ENCODE measurements at places on chromosomes 5 and 9.

DNA sequence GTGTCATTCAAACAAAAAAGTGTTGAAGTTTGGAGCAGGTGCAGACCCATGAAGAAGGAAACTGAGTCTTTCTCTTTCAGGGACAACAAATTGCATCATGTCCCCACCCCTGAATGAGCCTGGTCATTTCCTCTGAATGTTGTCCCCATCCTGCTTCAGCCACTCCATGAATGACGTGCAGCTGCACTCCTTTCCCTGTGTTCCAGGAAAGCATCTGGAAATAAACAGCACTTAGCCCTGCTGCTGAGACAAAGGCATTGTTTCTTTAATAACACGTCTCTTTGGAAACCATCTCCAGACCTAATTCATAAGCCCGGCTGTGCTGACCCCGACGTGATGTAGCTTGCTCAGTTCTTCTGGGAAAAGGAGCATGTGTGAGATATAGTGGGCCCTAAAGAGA, 682.3 kb downstream of the BRINP1 start:
- no peak for DNase-seq

DNA sequence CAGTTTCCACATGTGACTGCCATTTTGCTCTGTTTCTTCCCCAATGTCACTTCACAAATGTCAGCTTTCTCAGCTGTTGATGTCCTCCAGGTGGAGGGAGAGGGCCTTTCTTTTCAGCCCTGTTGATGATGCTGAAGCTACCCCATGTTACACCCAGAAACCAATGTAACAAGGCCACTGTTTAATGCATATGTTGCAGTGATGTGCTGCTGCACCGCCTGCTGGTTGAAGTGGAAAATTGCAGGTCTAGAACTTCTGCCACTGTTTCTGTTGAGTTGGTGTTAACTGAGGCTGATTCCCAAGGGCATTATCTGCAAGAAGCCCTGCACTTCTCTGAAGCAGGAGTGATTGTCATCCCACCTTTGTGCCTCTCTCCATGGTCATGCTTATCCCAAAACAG, 428.4 kb downstream of the KDM4C start:
- DNase-seq: no peak

- no peak for DNase-seq
Measured at GRCh38 chr9:25700430-25700829, 22.2 kb upstream of the TUSC1 start.

- DNase-seq: no peak
Measured at GRCh38 chr5:121251954-121252353, 599.7 kb upstream of the FTMT start.

DNA sequence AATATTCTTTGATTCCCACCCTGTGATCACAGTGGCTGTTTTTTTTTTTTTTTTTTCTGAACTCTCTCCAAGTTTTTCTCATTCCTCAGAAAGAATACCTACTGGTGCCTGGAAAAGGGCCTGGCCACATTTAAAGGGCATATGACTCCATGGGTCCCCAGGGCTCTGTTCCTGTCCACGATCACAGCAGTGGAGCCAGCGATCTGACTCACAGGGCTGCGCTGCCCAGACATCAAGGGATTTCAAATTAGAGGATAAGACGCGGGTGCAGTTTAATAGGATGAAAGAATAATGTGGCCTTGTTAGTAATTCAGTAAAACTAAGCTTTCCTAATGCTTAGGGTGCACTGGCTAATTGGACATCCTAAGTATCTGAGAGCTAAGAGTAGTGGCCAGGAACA, 175.1 kb upstream of the MSX2 start:
- no peak for DNase-seq

All from renal cortex interstitium (tissue), 15 donors.